ENCODE measurements at places on chromosomes 12 and 14.
A peak's percentile ranks its signal among the peaks of the same experiment; 100 is the strongest.

- DNase-seq: no peak
Measured at GRCh38 chr14:36035675-36036074, 140.8 kb downstream of the PTCSC3 start.

- DNase-seq: peak; percentile 47
Measured at GRCh38 chr14:100825713-100826331, at the start of gene MEG3. TSS of gene MEG3 (plus strand) at chr14:100826118.

- DNase-seq: peak; percentile 83
Measured at GRCh38 chr12:4269279-4269991, 4.1 kb upstream of the CCND2 start.

- DNase-seq: no peak
Measured at GRCh38 chr14:91685600-91685999, 46.3 kb downstream of the CATSPERB start.

GRCh38 chr12:120961604-120962531, 16.5 kb upstream of the HNF1A start:
- DNase-seq: no peak

- DNase-seq: no peak
Measured at GRCh38 chr12:52356031-52356761, 11.1 kb downstream of the KRT85 start.

- no peak for DNase-seq
Measured at GRCh38 chr14:99422228-99423010, 58.2 kb downstream of the SETD3 start.

- DNase-seq: no peak
Measured at GRCh38 chr12:92470608-92471021, 232.2 kb upstream of the PLEKHG7 start.

Data from NCI-H2171 (cell line).